ENCODE measurements at places on chromosomes 11 and 22.
A peak's percentile ranks its signal among the peaks of the same experiment; 100 is the strongest.

- H3K27me3 ChIP-seq, result no peaks in the 10 kb centered on the region
- no peak overlapping the region for H3K4me3 ChIP-seq
- no peaks in the 10 kb centered on the region for H3K36me3 ChIP-seq
- peaks cover 22% of the 10 kb centered on the region for H3K4me1 ChIP-seq
Observed at GRCh38 chr11:729492-730074, 17.7 kb upstream of the TALDO1 start.

DNA sequence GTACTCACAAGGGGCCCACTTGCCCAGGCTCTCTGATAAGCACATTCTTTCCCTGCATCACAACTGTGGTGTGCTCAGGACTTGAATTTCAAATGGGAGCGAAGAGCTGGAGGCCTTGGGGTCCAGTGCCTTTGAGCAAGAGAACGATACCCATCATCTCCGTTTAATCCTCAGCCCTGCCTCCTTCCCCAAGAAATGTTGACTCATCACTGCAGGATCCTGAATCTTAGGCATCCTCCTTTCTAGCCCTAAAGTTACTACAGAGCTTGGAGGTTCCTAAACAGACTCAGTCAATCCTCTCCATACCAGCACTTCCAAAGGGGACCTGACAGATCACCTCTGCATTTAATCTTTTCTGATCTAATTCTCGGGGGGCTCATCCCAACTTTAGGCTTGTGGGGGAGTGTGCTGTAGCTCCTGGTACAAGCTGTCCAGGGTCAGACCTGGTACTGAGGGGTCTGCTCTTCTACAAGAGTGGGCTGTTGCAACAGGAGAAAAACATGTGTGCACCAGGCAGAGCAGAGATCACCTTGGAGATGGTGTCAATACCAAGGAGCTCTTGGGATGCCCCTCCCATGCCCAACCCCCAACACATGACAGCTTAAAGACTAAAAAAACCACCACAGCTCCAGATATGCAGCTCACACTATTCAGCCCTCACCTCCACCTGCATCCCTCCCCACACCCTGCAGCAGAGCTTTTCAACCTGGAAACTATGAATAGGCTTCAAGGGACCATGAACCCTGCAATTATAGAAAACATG lies 3.9 kb upstream of the PRG2 start:
- no peaks in the 10 kb centered on the region for H3K36me3 ChIP-seq
- no peaks in the 10 kb centered on the region for H3K27me3 ChIP-seq
- no peak overlapping the region for H3K27ac ChIP-seq
- no peaks in the 10 kb centered on the region for H3K4me1 ChIP-seq
- no peak for DNase-seq

DNA sequence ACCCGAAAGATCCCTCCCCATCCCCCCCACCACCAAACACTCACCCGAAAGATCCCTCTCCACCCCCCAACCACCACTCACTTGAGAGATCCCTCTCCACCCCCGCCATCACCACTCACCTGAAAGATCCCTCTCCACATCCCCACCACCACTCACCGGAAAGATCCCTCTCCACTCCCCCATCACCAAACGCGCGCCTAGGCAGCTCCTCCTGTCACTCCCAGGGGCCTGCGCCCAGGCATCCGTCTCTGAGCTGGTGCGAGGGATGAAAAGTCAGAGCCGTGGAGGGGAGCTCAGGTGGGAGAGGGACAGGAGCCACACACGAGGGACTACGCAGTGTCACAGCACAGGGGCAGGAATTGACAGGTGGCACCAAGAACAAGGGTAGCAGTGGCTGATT lies 11.5 kb downstream of the KIAA0930 start:
- DNase-seq, result no peak
- H3K4me1 ChIP-seq, result peaks cover 8% of the 10 kb centered on the region
- no peaks in the 10 kb centered on the region for H3K27me3 ChIP-seq
- no peak overlapping the region for H3K4me3 ChIP-seq
- no peak overlapping the region for H3K27ac ChIP-seq

GRCh38 chr11:70071996-70072395 lies 6.1 kb upstream of the ANO1 start:
- no peaks in the 10 kb centered on the region for H3K4me1 ChIP-seq
- H3K4me3 ChIP-seq, result no peak overlapping the region
- H3K27ac ChIP-seq, result no peak overlapping the region
- DNase-seq, result no peak

- no peak overlapping the region for H3K4me3 ChIP-seq
- DNase-seq, result no peak
- no peak overlapping the region for H3K27ac ChIP-seq
- H3K4me1 ChIP-seq, result no peaks in the 10 kb centered on the region
Observed at GRCh38 chr22:44542561-44543222, 44.7 kb upstream of the RTL6 start.

DNA sequence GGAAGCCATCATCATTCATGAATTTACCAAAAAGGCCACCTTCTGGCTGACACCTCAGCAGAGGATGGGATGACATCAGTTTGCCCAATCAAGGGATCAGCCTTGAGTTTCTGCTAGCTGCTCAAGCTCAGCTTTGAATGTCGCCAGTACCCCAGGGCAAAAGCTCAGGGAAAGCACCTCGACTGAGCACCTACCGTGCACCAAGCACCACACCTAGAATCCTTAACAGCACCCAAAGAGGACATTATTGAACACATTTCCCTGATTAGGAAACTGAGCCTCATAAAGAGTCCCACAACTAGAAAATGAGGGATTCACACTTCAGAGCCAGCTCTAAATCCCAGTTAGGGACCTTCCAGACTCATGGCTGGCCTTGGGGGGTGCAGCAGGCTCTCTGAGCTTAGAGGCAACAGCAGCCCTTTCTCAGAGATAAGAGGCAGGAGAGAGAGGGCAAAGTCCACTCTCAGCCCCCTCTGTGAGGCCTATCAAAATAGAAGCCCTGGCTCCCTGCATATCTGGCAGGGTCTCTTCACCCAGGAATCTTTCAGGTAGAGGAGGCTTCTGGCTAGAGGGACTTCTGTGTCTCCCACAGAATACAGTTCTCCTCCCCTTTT lies 13.4 kb upstream of the DAGLA start:
- DNase-seq, result no peak
- no peaks in the 10 kb centered on the region for H3K4me1 ChIP-seq
- H3K36me3 ChIP-seq, result no peaks in the 10 kb centered on the region
- no peaks in the 10 kb centered on the region for H3K27me3 ChIP-seq
- H3K4me3 ChIP-seq, result no peak overlapping the region
- H3K27ac ChIP-seq, result no peak overlapping the region

GRCh38 chr11:119361941-119362725 lies 15.6 kb upstream of the MFRP start:
- H3K27ac ChIP-seq, result no peak overlapping the region
- H3K36me3 ChIP-seq, result no peaks in the 10 kb centered on the region
- DNase-seq, result no peak
- H3K4me3 ChIP-seq, result no peak overlapping the region
- H3K27me3 ChIP-seq, result no peaks in the 10 kb centered on the region

GRCh38 chr11:121648306-121648705 lies 195.5 kb upstream of the SORL1-AS1 start:
- H3K4me3 ChIP-seq, result no peak overlapping the region
- DNase-seq, result no peak
- no peaks in the 10 kb centered on the region for H3K27me3 ChIP-seq
- H3K4me1 ChIP-seq, result no peaks in the 10 kb centered on the region
- H3K27ac ChIP-seq, result no peak overlapping the region

DNA sequence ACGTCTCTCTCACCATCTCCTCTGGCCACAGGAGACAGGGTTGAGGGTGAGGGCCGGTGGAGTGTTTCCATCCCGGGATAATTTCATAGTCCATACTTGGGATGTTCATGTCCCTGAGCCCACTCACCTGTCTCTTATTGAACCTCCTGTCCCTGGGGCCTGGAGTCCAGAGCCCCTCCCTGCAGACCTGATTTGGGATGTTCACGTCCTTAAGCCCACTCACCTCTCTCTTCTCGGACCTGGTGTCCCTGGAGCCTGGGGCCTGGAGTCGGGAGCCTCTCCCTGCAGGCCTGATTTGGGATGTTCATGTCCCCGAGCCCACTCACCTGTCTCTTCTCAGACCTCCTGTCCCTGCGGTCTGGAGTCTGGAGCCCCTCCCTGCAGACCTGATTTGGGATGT lies 868.2 kb downstream of the BRD1 start:
- no peaks in the 10 kb centered on the region for H3K36me3 ChIP-seq
- DNase-seq, result no peak
- no peak overlapping the region for H3K27ac ChIP-seq

- H3K36me3 ChIP-seq, result no peaks in the 10 kb centered on the region
- H3K4me1 ChIP-seq, result peaks cover 69% of the 10 kb centered on the region
- H3K27me3 ChIP-seq, result no peaks in the 10 kb centered on the region
- no peak for DNase-seq
- H3K27ac ChIP-seq, result peak overlapping the region; percentile 32
- no peak overlapping the region for H3K4me3 ChIP-seq
Observed at GRCh38 chr11:1304380-1304779, 5.1 kb downstream of the TOLLIP start.

GRCh38 chr11:73053964-73054363 lies 88.2 kb downstream of the FCHSD2 start:
- DNase-seq, result no peak
- H3K27me3 ChIP-seq, result no peaks in the 10 kb centered on the region

DNA sequence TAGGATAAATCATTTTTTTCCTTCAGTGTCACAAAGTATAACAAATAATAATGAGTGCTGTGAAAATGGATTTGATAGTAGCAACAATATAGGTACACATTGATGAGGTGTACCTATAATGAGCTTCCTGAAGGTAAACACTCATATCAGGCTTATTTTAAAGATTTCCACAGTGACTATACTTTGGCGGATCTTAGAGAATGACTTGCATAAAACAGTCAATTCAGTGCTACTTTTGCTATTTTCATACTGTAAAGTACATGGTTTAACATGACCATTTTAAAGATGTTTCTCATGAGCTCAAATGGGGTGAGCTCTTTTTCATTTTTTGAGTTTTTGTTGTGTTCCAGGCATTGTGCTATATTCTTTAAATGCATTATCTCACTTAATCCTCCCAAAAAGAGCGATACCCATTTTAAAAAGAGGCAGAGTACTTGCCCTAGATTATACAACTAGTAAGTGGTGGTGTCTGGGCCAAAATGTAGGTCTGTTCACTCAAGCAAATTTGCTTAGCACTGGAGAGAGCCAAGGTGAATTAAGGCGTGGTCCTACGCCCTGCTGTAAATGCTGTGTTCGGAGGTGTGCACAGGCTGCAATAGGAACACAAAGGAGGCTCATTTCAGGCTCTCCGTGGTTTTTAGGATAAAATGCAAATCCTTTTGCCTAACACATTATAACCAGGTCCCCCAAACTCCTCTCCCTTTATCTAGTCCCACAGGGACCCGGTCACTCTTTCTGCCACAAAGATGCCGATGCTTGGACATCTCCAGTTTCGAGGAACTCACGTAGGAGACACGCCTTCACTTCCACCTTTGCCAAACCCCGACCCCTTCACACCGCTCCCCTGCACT lies 617 bp upstream of the ALKBH3 start:
- no peaks in the 10 kb centered on the region for H3K27me3 ChIP-seq
- peak overlapping the region; percentile 92 for H3K4me3 ChIP-seq
- DNase-seq, result no peak
- peaks cover 7% of the 10 kb centered on the region for H3K36me3 ChIP-seq
- peaks cover 18% of the 10 kb centered on the region for H3K4me1 ChIP-seq

DNA sequence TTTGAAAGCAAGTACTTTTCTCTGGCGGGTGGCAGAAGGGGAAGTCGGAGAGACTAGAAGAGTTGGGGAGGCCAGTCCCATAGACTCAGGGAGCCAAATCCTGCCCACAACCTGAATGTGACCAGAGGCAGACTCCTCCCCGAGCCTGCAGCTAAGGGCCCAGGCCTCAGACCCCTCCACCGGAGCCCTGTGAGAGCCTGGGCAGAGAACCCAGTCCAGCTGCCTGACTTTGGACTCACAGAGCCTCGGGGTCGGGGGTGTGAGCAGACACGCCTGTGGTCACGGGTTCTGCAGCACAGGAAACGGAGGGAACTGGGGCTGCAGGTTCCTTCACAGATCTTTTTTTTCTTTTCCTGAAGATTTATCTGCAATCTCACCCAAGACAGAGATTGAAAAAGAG lies 312.3 kb downstream of the CTTN start:
- H3K36me3 ChIP-seq, result no peaks in the 10 kb centered on the region
- no peaks in the 10 kb centered on the region for H3K4me1 ChIP-seq
- H3K27ac ChIP-seq, result no peak overlapping the region
- no peak overlapping the region for H3K4me3 ChIP-seq
- H3K27me3 ChIP-seq, result no peaks in the 10 kb centered on the region
- DNase-seq, result no peak

GRCh38 chr22:41913842-41914534 lies 886 bp downstream of the SHISA8 start:
- no peak overlapping the region for H3K27ac ChIP-seq
- no peak overlapping the region for H3K4me3 ChIP-seq
- H3K27me3 ChIP-seq, result peaks cover 27% of the 10 kb centered on the region
- H3K36me3 ChIP-seq, result no peaks in the 10 kb centered on the region
- no peak for DNase-seq

- no peak overlapping the region for H3K27ac ChIP-seq
- no peak overlapping the region for H3K4me3 ChIP-seq
- H3K27me3 ChIP-seq, result no peaks in the 10 kb centered on the region
Observed at GRCh38 chr22:48605856-48606481, 1221.7 kb downstream of the BRD1 start.

DNA sequence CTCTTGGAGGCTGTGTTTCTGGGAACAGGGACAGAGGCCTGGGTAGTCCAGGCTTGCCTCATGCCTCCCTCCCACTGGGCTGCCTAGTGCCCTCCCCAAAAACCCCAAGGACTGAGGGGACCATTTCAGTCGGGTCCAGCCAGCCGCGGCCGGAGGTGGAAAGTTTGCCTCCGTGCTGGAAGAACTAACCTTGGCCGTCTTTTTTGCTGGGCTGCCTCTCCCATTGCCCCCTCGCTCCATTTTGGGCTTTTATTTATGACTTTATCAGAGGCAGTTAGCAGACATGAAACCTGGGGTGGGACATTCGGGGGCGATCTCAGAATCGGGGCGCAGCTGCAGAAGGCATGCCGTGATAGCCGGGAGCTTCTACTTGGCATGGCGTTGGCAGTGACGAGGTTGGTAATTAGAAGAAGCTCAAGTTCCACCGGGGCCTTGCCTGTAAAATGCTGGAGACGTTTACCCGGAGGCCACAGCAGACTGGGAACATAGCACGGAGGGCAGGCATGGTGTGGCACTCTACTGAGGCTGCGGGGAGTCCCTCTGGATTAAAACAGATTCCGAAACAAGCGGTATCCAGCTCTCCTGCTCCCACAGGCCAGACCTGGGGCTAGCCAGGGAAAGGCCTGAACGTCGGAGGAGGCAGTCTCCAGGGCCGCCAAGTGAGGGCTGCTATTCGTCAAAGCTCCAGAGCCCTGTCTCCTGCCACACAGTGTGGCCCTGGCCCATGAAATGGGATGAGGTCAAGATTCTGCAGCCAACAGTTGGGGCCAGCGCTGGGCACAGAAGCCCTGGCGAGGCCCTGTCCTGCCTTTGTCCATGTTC lies 76.4 kb upstream of the PPARA start:
- no peaks in the 10 kb centered on the region for H3K36me3 ChIP-seq
- no peaks in the 10 kb centered on the region for H3K27me3 ChIP-seq
- peak overlapping the region; percentile 96 for H3K27ac ChIP-seq
- peak overlapping the region; percentile 86 for H3K4me3 ChIP-seq
- H3K4me1 ChIP-seq, result peaks cover 16% of the 10 kb centered on the region
- DNase-seq, result no peak

Measured in thoracic aorta (tissue), 2 donors.